ENCODE measurements at places on chromosomes 7 and 10.

DNA sequence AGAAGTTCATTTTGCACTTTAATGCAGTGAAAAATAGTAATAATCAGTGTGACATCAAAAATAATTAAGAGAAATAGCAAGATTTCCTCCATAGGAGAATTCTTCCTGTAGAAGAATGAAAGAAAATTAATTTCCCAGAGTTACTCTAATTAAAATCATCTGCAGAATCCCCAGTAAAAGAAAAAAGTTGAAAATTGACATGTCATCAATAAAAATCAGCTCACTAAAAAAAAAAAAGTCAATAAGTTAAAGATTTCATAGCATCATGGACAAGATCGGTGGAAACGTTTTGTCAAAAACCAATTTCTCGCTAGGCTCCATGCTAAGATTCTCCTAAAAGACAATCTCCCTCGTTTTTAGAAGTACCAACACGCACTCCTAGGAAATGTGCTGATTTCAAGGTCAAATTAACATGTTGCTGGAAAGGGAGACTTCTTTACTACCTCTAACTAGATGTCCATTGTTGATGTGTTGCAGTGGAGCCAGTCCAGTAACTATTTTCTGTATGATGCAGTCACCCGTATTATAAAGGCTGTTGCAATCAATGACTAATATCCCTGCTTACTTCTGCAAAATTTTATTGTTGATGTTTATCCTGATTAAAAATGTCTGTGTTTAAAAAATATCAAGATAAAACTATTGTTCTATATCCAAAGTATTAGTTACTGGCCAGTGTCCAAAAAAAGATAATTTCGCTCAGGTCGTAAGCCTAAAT is 591.9 kb upstream of the MGMT start:
- peak; percentile 3 for DNase-seq

GRCh38 chr7:39605087-39605486 is 18.3 kb upstream of the RALA start:
- no peak for DNase-seq

DNA sequence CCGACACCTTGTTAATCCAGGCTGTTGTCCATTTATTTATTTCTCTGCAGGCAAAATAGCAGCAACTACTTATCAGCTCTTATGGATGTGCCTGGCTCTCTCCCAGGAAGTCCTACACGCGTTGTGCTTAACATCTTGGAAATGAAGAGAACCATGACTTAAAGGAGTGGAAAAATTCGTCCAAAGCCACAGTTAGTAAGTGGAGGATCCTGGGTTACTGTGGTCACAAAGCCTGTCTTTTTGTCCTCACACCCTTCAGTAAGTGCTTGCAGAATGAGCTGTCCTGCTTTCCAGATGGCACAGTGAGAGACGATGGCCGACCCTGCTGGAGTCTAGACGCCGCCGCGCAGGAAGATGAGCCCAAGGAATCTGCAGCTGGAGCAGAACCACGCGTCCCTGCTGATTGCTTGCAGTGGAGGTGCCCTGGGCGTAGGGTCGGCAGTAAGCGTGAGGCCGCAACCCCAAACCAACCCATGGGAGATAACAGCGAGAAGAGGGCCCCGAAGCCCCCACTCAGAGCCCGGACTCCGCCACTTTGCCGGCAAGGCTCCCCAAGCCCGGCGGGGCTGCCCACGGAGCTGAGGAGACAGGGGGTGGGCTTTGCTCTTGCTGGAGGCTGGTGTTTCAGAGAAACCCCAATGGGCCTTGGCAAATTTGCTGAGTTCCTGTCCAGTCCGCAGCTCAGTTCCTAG is 178.6 kb downstream of the CXCL12 start:
- DNase-seq = peak; percentile 4

DNA sequence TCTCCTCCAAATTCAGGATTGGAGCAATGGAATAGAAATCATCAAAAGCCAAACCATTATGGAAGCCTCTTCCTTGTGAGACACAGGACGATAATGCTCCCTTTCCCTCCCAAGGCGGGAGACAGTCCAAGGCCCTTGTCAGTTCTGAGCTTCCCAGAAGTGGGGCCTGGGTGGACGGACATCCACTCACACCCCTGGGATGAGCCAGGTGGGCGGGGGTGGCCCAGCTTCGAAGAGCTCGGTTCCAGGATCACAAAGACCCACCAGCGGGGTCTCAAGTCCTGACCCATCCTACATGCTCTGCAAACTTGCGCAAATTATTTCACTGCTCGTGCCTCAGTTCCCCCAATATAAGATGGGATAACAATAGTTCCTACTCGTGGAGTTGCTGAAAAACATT is 10.1 kb upstream of the FOXL3 start:
- no peak for DNase-seq

DNA sequence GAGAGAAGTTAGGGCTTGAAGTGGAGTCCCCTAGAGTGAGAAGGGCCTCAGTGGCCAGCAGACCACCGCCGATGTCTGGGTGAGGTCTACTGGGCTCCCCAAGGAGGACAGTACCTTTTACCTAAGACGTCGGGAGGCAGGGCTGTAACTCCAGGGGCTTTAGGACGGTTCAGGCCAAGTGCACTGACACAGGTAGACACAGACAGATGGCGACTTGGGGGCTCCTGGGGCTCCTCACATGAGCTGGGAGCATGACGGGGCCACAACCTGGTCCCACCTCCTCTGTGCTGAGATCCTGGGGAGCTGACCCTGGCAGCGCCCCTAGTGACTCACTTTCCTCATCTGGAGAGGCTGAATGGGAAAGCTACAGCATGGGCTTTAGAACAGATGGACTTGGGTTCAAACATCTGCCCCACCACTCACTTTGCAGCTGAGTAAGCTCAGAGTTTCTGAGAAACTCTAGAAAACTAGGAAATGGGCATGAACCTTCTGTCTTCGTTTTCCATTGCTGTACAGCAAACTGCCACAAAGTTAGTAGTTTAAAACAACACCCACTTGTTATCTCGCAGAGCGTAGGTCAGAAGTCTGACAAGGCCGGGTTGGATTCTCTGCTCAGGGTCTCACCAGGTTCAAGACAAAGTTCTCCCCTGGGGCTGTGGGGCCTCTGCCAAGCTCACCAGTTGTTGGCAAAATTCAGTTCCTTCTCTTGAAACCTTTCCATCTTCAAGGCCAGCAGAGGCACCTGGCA is 4.7 kb upstream of the COMTD1 start:
- no peak for DNase-seq

GRCh38 chr7:84829719-84830118 is 357.1 kb downstream of the SEMA3D start:
- DNase-seq = no peak

All from fibroblast of villous mesenchyme (primary cell).